ENCODE measurements at places on chromosomes 12 and 14.

GRCh38 chr12:96770219-96771102 is 136.6 kb upstream of the NEDD1 start:
- no peak for DNase-seq

DNA sequence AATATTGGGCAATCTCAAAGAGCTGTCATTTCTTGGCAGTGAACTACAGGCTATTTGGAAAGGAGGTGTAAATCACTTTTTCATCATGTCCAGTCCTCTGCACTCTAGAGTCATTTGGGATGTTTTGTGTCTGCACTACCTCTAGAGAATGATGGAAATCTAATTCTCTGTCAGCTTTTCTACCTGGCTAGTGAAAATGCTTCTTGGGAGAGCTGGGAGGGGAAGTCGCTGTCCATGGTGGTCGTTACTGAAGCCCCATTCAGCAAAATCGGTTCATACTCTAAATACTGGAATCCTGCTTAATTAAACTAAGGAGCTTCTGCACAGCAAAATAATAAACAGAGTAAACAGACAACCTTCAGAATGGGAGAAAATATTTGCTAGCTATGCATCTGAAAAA is 251.8 kb downstream of the APAF1 start:
- DNase-seq: no peak

DNA sequence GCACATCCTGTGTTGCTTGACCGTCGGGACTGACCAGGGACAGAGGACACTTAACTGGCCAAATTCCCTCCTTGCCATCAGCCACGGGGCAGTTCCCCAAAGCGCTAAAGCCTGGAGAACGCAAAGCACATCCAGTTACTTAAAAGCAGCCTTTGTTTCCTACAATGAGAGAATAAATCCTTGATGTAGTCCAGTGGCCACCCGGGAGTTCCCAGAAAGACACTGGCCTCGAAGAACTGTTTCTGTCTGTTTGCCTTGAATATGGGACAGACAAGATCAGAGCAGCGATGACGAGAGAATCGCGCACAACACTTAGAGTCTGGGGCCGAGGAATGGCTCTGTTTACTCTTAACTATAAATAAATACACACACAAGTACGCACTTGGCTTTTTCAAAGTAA is 102.2 kb downstream of the TNFAIP2 start:
- DNase-seq: no peak

GRCh38 chr14:93638790-93639189 is 149.5 kb downstream of the PRIMA1 start:
- DNase-seq: no peak

DNA sequence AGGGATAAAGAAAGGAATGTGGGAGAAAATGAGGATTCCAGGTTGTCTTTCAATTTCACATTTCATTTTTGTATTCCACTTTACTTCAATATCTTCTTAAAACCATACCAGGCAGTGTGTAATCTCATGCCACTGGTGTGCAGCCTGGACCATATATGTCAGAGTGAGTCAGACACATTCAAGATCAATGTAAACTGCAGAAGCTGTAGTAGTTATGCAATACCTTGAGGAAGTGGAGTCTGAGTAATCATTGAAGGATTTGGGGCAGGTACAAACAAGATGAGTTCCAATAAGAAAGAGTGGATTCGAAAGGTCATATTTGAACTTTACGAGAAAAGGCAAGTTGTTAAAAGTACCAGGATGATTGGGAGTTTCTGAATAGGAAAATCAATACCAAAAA is 14.1 kb downstream of the PLCZ1 start:
- DNase-seq: no peak

DNA sequence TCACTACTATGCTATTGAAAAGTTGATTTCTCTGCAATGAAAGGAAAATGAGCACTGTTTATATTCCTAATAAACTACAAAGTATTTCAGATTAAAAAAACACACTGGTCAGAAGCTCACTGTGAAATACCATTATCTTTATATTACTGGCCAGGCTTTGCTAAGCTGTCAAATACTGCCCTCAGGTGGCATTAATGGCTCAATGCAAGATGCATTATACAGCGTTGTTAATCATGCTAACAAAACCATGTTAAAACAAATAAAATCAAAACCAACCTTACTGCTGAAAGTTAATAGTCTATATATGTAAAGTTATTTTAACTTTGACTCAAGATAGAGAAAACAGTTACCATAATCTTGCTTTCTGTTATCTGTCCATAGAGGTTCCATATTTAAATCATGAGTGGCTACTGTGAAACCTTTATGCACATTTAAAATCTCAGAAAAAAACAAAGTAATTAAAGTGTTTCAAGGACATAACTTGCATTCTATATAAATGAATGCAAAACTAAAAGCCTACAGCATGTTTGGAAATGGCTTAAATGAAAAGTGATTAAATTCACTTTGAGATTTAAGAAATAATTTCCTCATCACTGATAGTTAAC is 121.7 kb downstream of the RALGAPA1 start:
- peak; percentile 19 for DNase-seq

DNA sequence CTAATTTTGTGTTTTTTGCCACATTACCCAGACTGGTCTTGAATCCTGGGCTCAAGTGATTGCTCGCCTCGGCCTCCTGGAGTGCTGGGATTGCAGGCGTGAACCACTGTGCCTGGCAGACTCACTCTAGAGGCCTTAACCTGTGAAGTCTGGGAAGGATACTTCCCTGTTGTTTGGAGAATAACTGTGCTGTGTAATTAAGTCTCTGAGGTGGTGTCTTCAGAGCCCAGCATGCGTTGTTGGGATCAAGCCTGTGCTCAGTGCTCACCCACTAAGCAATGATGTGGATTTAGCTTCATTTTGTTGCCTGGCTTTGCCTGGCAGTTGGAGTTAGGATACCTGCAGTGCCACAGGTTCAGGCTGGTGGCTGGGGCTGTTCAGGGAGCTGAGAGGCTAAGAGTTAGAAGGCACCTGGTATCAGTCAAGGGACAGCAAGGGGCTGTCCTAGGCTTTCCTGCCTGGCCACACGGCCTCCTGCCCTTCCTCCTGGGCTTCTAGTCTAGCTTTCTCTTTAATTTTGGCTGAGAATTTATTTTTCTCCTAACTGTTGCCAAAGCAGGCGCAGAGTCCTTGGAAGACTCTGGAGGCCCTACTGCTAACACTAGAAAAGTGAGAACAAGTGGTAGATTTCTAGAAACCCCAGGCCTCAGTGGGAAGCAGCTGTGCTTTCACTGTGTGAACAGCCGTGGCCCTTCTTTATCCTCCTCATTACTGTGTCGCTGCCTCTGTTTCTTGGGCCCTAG is 38.5 kb downstream of the EP400 start:
- no peak for DNase-seq

DNA sequence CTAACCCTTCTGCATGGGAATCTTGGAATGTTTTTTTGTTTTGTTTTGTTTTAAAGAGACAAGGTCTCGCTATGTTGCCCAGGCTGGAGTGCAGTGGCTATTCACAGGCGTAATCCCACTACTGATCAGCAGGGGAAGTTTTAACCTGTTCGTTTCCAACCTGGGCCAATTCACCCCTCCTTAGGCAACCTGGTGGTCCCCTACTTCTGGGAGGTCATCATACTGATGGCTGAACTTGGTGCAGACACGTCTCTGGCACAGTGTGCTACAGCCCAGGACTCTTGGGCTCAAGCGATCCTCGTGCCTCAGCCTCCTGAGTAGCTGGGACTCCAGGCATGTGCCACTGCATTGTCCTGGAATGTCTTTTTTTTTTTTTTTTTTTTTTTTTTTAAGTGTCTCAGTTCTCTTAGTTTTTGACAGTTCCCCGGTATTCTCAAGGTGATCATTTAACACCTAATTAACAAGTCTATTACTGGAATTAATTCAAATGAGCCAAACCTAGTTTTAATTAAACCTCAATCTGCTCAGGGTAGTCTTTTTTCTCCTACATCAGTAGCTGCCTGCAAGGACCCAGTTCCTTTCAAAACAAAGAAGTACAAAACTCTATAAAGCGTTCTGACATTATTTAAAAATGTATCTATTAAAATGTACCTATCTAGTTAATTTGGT is 49.0 kb upstream of the ISM2 start:
- no peak for DNase-seq

- no peak for DNase-seq
Observed at GRCh38 chr14:64536488-64537245, 3.9 kb upstream of the HSPA2 start.

GRCh38 chr14:30884901-30885300 is 10.5 kb downstream of the COCH start:
- no peak for DNase-seq

DNA sequence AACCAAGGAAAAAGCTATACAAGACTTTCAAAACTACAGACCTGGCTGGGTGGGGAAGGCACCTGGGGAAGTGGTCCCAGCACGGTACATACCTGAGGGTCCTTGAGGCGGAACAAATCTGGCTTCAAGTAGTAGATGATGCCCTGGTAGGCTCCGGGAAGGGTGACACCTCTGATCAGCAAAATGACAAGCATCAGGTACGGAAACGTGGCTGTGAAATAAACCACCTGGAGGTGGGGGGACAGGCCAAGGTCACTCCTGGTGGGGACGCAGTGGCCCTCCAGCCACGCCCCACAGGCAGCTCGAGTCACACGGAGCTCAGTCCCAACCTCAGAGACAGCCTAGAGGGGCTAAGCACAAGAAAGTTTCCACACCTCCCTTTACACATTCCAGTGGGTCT is 15.3 kb downstream of the SLC6A12 start:
- DNase-seq: no peak

DNA sequence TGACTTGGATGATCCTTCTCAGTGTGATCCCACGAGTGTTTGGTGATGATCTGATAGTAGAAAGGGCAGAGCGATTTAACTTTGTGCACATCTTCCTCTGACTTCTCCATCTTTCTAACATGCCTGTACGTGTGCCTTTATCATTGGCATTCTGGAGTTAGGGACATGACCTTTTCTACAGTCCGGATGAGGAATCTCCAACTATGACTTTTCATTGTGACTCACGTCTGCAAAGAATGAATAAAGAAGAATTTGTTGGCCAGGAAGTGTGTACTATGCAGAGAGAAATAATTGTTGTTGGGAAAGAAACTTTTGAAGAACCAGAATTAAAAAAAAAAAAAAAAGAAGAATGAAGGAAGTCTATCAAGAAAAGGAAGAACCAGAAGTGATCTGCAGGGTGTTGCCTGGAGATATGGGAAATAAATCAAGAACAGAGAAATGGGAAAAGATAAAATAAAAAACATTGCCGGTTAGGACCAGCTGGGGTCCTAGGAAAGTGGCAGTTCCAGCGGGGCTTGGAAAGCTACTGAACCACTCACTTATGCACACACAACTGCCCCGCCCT is 25.3 kb downstream of the PPFIBP1 start:
- DNase-seq: no peak

DNA sequence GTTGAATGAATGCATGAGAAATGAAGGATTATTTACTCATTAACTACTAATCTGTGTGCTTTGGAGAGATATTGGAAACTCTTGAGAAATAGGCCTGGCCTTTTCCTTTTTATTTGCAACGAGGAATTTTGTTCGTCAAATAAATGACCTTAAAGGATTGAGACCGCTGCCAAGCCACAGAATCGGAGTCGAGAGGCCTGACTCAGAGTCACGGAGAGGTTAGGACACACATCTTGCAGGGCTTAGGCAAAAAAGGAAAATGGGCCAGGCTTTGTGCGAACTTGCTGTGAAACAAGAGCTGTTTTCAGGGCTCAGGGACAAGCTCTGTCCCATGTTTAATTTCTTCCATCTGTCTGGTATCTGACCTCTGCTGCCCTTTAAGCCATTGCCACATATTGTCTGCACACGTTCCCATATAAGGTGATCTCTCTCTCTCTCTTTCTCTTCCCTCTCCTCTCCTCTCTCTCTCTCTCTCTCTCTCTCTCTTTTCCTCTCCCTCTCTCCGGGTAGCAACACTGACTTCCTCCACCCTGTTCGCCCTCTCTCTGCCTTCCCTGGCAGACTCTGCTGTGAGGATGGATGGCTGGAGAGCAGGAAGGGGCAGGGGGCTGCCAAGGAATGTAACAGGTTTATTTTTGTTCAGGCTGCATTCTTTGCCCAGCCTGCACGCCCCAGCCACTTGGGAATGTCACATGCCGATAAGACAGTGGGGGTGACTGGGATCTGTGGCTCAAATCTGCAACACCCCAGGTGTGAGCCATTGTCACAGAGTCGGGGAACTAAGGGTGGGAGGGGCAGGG is 14.9 kb upstream of the IFT81 start:
- DNase-seq: no peak

DNA sequence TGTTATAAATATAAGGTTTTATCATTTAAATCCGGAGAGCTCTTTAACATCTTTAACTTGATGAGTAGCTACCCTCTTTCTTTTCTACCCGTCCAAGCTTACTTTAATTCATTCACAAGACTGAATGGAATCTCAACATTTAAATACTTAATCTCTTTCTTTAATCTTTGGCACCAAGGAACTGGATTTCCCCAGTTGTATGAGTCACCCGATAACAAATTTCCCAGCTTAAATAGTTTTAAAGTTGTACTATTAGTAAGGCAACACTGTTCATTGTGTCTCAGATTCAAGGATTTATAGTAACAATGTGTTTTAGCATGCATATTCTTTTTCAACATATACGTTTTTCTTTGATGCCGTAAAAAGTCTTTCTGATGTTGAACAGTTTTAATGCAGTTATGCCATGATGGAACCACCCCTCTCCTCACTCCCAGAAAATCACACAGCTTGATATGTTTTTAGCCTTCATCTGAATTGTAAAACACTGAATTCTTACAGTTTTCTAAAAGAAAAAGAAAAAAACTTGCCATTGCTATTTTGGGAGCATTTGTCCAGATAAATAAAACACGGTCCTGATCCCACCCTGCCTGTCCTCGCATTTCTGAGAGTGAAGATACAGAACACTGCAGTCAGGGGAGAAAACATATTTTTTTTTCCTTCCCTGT is 16.0 kb upstream of the LRP6 start:
- DNase-seq: no peak

- DNase-seq: no peak
Observed at GRCh38 chr12:94263011-94263811, 114.8 kb downstream of the PLXNC1 start.

DNA sequence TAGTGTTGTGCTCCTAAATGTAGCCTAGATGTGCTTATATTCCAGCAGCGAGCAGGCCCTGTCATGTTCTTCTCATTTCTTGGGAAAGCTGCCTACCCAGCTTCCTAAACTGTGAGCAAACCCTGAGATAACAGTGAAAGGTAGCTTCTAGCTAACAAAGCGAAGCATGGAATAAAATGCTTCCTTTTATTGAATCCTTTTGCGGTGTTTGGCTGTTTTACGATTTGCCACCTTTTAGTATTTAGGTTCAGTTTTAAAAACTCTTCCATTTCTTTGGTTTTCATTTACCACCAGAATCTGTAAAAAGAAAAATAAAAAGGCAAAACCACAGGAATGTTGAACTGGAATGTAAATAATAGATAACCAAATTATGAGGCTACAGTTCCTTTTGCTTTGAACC is 5.0 kb upstream of the PKP2 start:
- DNase-seq: no peak

GRCh38 chr12:94103986-94104385 is 44.4 kb upstream of the PLXNC1 start:
- no peak for DNase-seq

- no peak for DNase-seq
Observed at GRCh38 chr12:52007158-52007921, 594 bp downstream of the TAMALIN start.

GRCh38 chr14:98103705-98104104 is 1168.3 kb downstream of the BCL11B start:
- no peak for DNase-seq

GRCh38 chr12:109847142-109847735 is 14.0 kb upstream of the TRPV4 start:
- no peak for DNase-seq

- DNase-seq: no peak
Observed at GRCh38 chr14:91202234-91202974, 42.1 kb downstream of the GPR68 start.

- DNase-seq: no peak
Observed at GRCh38 chr12:47804171-47804570, 15.5 kb downstream of the HDAC7 start.
